ENCODE measurements at places on chromosomes 5 and 9.

DNA sequence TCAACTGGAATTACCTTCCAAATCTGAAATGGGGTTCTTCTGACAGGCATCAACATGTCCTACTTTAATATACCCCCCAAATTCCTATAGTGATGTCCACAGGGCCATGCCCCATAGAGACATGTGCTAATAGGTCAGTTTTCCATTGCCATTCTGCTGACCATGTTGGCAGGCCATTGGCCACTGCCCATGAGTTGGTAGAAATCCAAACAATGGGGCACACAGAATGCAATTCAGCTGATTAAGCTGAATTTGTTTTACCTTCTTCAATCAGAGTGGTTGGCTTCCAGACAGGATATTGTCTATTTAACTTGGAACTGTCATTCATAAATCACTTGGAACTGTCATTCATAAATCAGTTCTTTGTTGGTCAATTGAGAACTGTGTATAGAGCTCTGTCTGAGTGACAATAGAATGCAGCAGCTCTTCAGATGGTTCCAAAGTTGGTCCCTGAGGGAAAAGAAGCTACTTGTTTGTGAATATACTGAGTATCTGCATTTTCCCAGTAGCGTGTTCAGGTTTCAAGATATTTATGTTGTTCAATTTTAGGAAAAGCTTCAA, 336.9 kb downstream of the DRD1 start:
- no peak for DNase-seq

GRCh38 chr9:113630386-113631136, 167.0 kb downstream of the RGS3 start:
- DNase-seq: no peak

DNA sequence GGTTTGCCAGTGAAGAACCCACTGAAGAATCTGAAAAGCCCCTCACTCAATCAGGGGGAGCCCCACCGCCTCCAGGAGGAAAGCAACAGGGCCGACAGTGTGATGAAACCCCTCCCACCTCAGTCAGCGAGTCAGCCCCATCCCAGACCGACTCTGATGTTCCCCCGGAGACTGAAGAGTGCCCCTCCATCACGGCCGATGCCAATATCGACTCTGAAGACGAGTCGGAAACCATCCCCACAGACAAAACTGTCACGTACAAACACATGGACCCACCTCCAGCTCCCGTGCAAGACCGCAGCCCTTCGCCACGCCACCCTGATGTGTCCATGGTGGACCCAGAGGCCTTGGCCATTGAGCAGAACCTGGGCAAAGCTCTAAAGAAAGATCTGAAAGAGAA, 92.4 kb downstream of the MAP1B start:
- DNase-seq: no peak

- no peak for DNase-seq
These were observed 528.1 kb upstream of the ST8SIA4 start for GRCh38 chr5:101431201-101431600.

- DNase-seq: no peak
These were observed 186.8 kb upstream of the PRLR start for GRCh38 chr5:35417040-35417439.

Data from HCT116 (cell line).